Stimulated activated CD4-positive, alpha-beta T cell treated with anti-CD3 and anti-CD28 coated beads, Interleukin-12 subunit alpha, Interleukin-12 subunit beta, amount 100 ng/mL, for 4 hours (primary cell): ENCODE measurements at places on chromosomes 2 and 18.

- no peak for DNase-seq
Measured at GRCh38 chr2:149160195-149160594, 121.7 kb downstream of the LYPD6B start.

GRCh38 chr2:226452768-226453167 lies 346.9 kb downstream of the IRS1 start:
- no peak for DNase-seq

GRCh38 chr2:6909431-6910385 lies 7.5 kb upstream of the RNF144A start:
- DNase-seq, result no peak

DNA sequence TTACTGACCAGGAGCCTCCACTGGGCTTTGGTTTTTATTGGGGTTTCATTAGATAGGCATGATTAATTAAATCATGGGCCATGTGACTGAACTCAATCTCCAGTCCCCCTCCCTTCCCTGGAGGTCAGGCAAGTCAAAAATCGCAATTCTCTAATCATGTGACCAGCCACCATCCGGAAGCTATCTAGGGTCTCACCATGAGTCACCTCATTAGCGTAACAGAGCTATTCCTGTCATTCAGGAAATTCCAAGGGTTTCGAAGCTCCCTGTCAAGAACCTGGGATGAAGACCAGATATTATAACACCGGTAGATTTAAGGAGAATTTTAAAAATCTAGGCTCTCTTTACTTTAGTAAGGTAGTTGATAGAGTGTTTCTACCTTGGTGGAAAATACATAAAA lies 180.3 kb upstream of the TCF4 start:
- DNase-seq, result no peak

DNA sequence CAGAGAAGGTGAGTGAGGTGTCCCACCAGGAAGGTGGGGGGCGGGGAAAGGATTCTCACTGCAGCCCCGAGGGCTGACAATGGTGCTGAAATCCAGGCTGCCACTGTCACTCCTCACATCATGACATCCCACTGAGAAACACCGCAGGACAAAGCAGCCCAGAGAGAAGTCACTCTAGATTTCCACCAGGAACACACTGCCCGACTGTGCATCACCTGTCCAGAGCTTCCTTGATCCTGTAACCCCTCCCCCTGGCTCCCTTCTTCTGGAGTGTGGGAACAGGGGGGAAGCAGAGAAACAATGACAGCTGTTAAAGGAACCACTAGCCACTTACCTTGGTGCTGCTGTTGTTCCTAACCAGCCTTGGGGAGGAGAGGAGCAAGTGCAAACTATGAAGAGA lies 69.9 kb downstream of the MRO start:
- DNase-seq, result no peak

DNA sequence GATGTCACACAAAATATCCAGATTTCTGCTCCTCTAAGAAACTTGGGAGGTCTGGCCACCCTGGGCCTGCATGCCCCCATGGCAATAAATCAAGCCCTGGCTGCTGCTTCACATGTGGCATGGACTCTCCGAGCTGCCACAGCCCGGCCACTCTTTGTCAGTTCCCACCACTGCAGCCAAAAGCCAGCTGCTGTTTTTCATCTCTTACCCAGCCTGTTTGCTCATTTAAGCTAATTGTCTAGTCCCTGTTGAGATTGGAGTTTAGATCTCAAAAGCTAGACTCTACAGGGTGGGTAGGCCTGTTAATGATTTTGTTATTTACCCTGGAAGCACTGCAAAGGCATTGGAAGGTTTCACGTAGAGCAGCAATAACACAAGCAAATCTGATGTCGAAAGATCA lies 20.9 kb upstream of the ANXA4 start:
- DNase-seq, result no peak

DNA sequence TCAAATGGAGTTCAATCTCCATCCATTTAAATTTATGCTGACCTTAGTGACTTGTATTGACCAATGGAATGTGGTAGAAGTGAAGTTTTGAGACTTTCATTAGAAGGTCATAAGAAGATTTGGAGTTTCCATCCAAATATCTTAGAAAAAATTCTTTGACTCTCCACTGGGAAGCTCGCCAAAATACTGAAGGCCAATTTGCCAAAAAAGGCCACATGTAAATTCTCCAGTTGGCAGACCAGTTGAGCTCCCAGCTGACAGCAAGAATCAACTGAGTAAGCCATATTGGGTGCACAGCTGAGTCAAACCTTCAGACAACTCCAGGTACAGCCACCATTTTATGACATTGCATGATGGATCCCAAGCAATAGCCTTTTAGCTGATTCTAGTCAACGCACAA lies 228.3 kb upstream of the SETBP1 start:
- no peak for DNase-seq

- no peak for DNase-seq
Measured at GRCh38 chr2:200482194-200482593, 27.7 kb downstream of the KCTD18 start.

DNA sequence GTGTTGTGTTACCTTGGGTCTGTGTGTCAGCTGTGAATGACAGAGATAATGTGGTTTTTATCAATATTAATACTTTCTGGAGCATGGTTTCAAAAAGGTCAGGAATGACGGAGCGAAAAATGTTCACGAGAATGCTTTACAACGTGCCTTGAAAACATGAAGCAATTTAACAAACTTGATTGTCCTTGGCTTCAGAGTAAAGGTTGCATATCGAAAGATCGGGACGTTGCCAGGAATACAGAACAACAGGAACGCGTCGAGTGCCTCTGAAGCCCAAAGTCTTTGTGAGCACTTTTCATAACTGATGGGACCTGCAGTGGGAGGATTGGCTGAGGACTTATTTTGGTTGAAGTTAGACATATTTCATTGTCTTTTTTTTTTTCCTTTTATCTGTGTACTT lies 206.1 kb downstream of the ZNF407 start:
- DNase-seq, result no peak

DNA sequence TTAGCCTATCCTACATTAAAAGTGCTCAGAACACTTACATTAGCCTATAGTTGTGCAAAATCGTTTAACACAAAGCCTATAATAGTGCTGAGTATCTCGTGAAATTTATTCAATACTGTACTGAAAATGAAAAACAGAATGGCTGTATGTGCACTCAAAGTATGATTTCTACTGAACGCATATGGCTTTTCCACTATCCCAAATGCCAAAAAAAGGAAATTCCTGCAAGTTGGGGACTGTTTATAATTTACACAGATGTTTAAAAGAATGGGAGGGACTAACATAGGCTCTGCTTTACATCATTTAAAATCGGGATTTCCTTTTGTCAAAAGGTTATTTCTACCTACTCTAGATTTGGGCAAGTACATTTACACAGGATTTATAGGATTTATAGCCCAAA lies 101.4 kb upstream of the PELI1 start:
- no peak for DNase-seq

DNA sequence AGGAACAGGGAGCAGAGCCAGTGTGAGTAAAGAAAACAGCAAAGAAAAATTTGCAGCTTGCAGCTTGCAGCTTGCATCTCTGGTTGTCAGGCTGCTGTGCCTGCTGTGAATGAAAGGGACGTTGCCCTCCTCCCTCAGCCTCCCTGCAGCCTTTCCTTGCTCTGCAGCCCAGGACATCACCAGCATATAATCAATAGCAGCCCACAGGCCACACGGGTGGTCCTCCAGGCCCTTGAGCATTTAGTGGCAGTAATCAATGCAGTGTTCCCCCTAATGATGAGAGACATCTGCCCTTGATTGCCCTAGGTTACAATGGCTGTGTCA lies 122.2 kb upstream of the TACR1 start:
- no peak for DNase-seq

GRCh38 chr2:231696004-231696367 lies 12.3 kb upstream of the PTMA start:
- DNase-seq, result no peak

GRCh38 chr2:201313362-201313761 lies 43.8 kb downstream of the FLACC1 start:
- DNase-seq, result no peak

DNA sequence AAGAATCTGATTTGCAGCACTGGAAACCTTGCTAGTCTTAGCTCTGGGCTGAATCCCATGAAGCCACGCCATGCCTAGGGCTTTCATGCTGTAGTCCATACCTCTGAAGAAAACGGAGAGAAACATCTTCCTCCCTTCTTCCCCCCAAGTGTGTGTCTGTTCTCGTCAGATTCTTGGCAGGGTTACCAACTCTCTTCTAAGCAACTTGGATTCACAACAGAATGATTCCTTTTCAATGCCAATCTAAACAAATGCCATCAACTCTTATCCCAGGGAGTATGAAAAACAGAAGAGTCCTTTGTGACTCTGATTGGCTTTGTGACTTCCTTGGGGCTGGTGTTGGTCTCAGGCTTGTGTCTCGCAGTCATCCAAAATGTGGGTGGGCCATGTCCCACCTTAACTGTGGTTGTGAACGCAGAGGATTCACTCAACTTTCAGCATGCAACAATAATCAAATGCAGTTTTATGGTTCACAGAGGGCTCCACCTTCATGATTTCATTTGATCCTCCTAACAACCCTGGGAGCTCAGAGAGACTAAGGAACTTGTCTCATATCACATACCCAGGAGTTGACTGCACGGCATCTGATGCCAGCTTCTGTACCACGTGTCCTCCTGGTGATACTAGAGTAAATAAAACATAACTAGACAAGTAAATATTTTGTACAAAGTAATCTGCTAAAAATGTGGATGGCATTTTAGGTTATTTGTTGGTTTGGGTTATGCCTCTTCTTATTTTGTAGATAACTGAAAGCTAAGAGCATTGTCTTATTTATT lies 186.0 kb upstream of the TNP1 start:
- DNase-seq, result no peak

- DNase-seq, result no peak
Measured at GRCh38 chr2:44922776-44923175, 18.7 kb upstream of the SIX3 start.

- no peak for DNase-seq
Measured at GRCh38 chr2:55478610-55479304, 40.8 kb upstream of the CFAP36 start.

DNA sequence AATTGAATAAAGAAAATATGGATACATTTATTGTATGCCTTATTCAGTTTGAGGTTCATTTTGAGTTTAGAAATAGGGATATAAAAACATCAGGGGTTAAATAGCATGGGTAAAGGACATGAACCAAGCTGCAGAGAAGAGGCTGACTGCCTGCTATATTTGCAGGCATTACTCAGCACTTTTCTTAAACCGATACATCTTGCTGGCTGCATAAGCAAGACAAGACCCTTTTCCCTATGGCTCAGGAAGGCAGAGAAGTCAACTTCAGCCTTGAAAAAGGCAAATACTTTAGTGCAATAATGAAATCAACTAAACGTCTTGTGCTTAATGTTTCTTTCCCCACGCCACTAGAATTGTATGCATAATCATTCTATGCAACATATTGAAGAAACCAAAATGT lies 36.4 kb downstream of the SCN1A start:
- DNase-seq, result no peak

DNA sequence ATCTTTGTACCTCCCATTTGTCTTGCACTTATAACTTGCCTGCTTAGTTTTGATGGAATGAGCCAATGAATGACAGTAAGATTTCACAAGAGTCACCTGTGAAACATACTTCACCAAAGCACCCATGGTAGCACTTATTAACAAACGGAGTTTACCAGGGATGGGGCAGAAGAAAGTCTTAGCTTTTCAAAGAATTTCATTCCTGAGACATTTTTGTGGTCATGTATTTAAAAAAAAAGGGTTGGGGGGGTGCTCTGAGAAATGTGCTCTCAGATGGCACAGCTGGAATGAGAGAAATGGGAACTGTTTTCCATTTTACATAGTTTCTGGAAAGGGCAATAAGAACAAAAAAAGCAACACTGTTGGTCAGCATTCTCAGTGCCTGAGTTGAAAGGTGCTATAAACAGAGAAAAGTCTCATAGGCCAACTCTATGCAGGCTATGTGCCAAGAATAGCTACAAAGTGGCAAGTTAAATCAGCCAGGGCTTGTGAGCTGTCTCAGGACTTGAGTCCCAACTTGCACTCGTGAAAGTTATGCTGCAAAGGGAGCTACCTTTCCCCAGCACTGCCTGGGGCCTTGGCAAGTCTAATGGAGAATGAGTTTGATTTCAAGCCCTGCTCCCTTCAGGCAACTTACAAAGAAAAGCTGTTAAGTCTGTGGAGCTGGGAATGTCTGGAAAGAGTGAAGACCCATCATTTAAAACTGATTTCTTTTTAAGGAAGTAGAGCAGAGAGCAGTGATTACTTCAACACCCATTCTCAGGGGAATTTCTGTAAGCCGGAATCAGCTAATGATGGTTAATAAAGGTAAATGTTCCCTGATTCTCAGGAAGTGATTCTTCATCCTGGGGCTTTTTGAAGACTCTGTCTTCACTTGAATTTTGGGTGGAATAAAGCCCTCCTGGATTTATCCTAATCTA lies 170.6 kb downstream of the SLC8A1 start:
- DNase-seq, result no peak

DNA sequence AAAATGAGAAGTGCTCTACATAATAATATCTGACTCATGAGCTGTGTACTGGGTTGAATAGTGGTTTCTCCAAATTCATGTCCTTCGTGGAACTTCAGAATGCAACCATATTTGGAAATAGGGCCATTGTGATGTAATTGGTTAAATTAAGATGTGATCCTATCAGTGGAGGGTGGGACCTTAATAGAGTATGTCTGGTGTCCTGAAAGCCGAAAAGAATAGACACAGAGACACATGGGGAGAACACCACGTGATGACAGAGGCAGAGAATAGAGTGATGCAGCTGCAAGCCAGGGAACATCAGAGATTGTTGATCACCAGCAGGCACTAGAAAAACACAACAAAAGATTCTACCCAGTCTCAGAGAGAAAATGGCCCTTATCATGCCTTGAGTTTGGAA lies 310.1 kb downstream of the EXOC6B start:
- no peak for DNase-seq

DNA sequence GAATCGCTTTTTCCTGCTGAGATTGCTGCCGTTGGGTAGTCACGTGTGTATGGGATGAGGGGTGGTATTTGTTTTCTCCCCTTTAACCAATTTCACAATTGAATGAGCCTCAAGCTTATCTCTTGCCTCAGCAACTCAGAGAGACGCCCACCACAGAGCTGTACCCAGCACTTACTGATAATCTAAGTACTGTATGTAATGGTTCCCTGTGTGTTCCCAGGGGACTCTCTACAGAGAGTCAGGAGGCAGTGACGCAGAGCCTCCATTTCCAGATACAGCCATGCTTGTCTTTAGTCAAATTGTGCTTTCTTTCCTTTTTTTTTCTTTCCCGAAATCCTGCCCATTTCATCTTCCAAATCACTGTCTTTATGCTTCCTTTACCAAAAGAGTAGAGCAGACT lies 1102.1 kb upstream of the KLHL29 start:
- no peak for DNase-seq

GRCh38 chr18:74836296-74837139 lies 238.8 kb downstream of the ZNF407 start:
- DNase-seq, result no peak

GRCh38 chr2:177872286-177872685 lies 200.3 kb downstream of the PDE11A start:
- no peak for DNase-seq
